SK-N-MC (cell line): ENCODE measurements at places on chromosomes 1 and 21.
A peak's percentile ranks its signal among the peaks of the same experiment; 100 is the strongest.

DNA sequence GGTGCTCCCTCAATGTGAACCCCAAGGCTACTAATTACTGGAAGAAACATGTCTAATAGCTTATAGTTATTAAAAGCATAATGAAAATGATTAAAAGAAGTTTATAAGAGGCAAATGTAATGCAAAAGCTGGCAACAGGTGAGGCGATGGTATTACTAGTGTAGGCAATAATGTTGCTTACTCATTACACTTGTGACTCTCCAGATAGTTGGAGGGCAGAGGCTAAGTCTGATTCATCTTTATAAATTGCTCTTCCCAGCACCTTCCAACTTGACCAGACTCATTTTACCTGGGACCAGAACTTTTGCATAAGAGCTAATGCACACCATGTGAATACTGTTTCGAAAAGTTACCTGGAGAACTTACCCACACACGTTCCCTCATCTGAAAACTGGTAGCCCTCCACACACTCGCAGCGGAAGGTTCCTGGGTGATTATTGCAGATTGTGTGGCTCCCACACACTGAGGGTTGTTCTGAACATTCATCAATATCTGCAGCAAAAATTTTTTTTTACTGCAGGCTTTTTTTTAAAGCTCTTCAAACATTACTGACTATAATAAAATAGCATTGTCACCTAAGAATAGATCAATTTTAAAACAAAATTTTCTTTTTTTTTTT, 48.0 kb downstream of the NID1 start:
- no peak for DNase-seq

DNA sequence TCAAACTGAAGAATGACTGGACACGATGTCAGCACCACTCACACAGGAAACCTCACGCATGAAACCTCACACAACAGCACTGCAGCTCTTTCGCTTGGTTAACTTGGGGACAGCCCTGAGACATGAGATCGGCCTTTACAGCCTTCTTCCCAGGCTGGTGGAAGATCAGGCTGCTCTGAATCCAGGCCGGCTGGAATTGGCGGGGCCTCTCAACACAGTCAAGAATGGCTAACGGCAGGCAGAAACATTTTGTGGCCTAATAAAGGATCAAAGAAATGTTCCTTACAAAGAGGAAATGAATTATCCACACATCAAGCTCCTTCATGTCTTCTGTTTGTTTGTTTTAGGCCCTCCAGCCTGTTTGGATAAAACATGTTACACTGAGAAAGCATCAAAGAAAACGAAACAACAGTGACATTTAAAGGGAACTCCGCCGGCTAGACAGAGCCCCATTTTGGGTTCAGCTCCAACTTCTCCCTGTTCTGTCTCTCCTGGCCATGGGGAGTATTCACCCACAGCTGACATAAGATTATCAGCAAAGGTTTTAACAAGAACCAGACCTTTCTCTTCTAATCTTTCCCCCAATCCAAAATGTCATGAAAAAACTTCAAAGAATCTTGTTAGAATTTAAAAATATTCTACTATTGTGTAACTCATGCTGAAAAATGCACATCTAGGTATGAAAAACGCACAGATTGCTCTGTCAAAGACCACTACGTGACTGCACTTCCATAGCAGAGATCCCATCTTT, 131.2 kb downstream of the SLC45A1 start:
- DNase-seq = no peak

GRCh38 chr1:205002705-205003104, 40.3 kb upstream of the CNTN2 start:
- no peak for DNase-seq

DNA sequence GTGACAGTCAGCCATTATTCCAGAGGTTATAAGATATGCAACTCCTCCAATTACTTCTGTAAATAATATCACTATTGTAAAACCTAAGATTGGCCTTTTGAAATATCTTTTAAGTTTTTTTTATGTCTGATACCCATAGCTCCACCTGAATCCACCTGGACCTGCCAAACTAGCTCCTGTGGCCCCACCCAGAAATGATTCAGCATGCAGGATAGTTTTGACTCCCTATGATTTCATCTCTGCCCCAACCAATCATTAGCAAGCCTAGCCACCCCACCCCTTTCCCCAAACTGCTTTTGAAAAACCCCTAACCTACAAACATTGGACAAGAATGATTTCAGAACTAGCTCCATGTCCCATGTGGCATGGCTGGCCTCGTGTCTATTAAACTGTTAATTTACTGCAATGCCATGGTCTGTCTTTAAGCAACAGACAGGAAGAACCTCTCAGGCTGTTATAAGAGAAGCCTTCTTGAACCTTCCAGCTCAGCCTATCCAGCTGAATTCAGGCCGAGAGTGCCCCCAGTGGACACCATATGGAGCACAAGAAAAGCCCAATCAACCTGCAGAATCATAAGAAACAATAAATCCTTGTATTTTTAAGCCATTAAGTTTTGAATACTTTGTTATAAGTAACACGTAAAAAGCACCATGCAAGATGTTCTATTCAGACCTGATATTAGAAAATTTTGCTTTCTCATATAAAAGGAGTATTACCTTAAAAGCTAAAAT, 263.0 kb upstream of the ZRANB2 start:
- DNase-seq = no peak

- DNase-seq = no peak
These were observed 14.5 kb upstream of the NRIP1 start for GRCh38 chr21:15079269-15079668.

GRCh38 chr1:186535388-186536133, 74.6 kb upstream of the PDC start:
- DNase-seq = peak; percentile 77

GRCh38 chr21:42584296-42584641, 69.2 kb upstream of the PDE9A start:
- no peak for DNase-seq

DNA sequence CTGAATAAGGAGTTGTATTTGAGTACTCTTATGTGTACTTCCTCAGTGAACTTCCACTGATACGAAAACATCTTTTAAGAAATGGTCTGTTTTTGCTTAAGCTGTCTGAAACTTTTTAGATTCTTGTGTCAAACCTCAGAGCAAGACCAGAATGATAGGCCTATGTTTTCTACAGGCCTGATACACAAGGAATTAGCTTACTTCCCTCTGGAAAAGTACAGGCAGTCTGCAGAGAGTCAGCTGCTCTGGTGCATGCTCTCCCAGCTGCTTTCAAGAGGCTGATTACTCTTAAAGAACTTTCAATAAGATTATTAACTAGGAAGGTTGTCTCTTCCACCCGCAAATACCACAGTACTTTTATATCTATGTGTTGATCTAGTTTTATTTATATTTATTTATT, 9.5 kb downstream of the SNX27 start:
- no peak for DNase-seq

- DNase-seq = no peak
These were observed 48.6 kb upstream of the PCBP3 start for GRCh38 chr21:45594721-45595489.
